ENCODE measurements at places on chromosomes 1 and 21. TPM values are rescaled to one million over a fixed set of nuclear protein-coding genes. Genes with fewer than 3 reads are reported as not detected.

MARK1 gene
- 12.7 TPM for total RNA-seq

RNF186 gene
- total RNA-seq, result not detected

NHLH1 gene
- total RNA-seq, result not detected

PEAR1 gene
- 16.3 TPM for total RNA-seq

CACNA1S gene
- total RNA-seq, result 0.18 TPM

MRPS14 gene
- 45.9 TPM for total RNA-seq

CCDC27 gene
- total RNA-seq, result not detected

TCHH gene
- total RNA-seq, result not detected

KCNE2 gene
- total RNA-seq, result 34.4 TPM

CD5L gene
- total RNA-seq, result not detected

DENND1B gene
- total RNA-seq, result 38.0 TPM

NMNAT2 gene
- total RNA-seq, result 0.45 TPM

NEXN gene
- total RNA-seq, result 26.6 TPM

ALX3 gene
- not detected for total RNA-seq

LCE3D gene
- total RNA-seq, result not detected

LCE2C gene
- total RNA-seq, result not detected

PDC gene
- not detected for total RNA-seq

KRTAP19-1 gene
- not detected for total RNA-seq

CDK18 gene
- 97.8 TPM for total RNA-seq

LCE2B gene
- total RNA-seq, result not detected

KCNA2 gene
- total RNA-seq, result 0.92 TPM

TSACC gene
- total RNA-seq, result not detected

TRPM2 gene
- 10.3 TPM for total RNA-seq

CD2 gene
- 3.9 TPM for total RNA-seq

PGBD2 gene
- total RNA-seq, result 1.8 TPM

C8A gene
- not detected for total RNA-seq

CDA gene
- total RNA-seq, result 1.3 TPM

SPATA46 gene
- not detected for total RNA-seq

RSPH1 gene
- total RNA-seq, result 0.37 TPM

IQCC gene
- 2.3 TPM for total RNA-seq

HSPG2 gene
- 88.7 TPM for total RNA-seq

RASSF5 gene
- total RNA-seq, result 5.8 TPM

OR2L2 gene
- not detected for total RNA-seq

MCOLN2 gene
- total RNA-seq, result 1.7 TPM

CIART gene
- total RNA-seq, result 2.9 TPM

SERTAD4 gene
- 2.9 TPM for total RNA-seq

S100A8 gene
- total RNA-seq, result 29.7 TPM

FMN2 gene
- total RNA-seq, result not detected

TRAF3IP3 gene
- total RNA-seq, result 2.2 TPM

LENEP gene
- not detected for total RNA-seq

IVL gene
- total RNA-seq, result not detected

SLAMF1 gene
- not detected for total RNA-seq

HMCN1 gene
- 0.58 TPM for total RNA-seq

ARHGEF16 gene
- 110 TPM for total RNA-seq

GPR52 gene
- 7.0 TPM for total RNA-seq

NBPF9 gene
- total RNA-seq, result 14.6 TPM

SFN gene
- 33.2 TPM for total RNA-seq

C1QTNF12 gene
- total RNA-seq, result 21.3 TPM

LINGO4 gene
- not detected for total RNA-seq

CFHR3 gene
- 0.73 TPM for total RNA-seq

AVPR1B gene
- total RNA-seq, result not detected

GUCA2B gene
- not detected for total RNA-seq

TAS1R3 gene
- 11.7 TPM for total RNA-seq

CRP gene
- not detected for total RNA-seq

Measured in stomach (tissue), 19 donors.